ENCODE measurements at places on chromosomes 11 and 22.

GRCh38 chr11:44342616-44343015 is 32.7 kb upstream of the ALX4 start:
- no peak for DNase-seq

DNA sequence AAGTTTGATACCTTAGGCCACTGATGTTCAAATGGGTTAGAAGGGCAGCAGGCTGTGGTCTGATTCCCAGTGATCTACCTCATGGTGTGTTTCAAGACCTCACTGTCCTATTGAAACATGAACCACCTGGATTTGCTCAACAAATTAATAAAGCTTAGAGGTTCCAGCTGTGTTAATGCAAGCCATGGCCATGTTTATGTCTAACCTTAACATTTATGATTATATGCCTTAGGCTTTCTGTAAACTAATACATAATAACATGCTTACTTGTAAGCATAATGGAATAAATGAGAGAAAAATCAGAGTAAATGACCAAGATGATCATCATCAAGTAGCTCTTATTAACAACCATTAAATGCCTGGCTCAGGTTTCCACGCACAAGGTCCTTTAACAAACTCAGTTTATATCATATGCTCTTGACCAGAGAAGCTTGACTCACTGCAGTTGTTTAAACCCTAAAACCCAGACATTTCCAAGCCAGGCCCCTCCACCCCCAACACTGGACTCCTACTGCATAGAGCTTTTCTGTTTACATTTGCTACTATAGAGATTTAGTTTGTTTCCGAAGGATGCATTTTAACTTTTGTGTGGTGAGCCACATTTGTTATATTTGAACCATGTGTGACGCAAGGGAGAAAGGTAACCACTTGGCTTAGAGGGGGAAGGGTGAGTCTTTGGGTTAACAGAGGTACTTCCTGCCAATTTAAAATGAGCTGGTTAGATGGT is 43.7 kb downstream of the KREMEN1 start:
- no peak for DNase-seq

- DNase-seq: no peak
Measured at GRCh38 chr11:67541198-67541597, 18.0 kb upstream of the CABP2 start.

GRCh38 chr22:19114984-19115552 is 7.1 kb downstream of the DGCR2 start:
- DNase-seq: no peak

- no peak for DNase-seq
Measured at GRCh38 chr11:118353084-118353710, 6.2 kb upstream of the UBE4A start.

- no peak for DNase-seq
Measured at GRCh38 chr22:38110008-38110862, at the start of gene BAIAP2L2. Gene BAIAP2L2 (minus strand): TSS chr22:38110684. CDS start chr22:38110525, 159 bp downstream.
